ENCODE measurements at places on chromosomes 4 and X.

DNA sequence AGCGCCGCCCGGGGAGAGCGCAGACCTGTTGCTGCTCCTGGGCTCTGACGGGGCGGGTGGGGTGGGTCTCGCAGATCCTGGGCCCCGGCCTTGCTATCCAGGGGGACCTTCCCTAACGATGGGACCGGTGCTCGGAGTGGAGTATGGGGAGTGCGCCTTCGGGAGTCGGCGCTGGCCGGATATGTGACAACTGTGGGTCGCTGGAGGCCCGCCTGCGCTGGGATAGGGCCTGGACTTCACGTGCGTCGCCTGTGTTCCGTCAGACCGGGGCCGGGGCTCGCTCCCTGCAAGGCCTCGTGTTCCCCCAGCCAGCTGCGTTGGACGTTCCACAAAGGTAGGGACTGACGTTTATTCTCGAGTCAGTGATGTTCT, 1.3 kb downstream of the TBL1X start:
- no peak for DNase-seq

GRCh38 chr4:127406187-127406586, 226.6 kb upstream of the INTU start:
- no peak for DNase-seq

- no peak for DNase-seq
Measured at GRCh38 chr4:105147016-105147552, 408 bp downstream of the TET2 start.

DNA sequence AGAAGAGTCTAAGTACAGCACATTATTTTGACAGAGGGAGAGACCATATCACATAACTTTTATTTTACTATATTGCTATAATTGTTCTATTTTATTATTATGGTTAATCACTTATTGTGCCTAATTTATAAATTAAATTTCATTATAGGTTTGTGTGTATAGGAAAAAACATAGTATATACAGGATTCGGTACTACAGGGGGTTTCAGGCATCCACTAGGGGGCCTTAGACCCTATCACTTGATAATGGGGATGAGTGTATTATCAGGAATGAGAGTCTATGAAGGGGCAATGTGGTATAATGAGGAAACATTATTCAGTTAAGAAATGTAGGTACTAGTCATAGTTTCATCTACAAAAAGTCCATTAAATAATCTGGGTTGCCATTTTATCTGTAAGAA, 833.1 kb downstream of the C4orf33 start:
- DNase-seq: no peak

DNA sequence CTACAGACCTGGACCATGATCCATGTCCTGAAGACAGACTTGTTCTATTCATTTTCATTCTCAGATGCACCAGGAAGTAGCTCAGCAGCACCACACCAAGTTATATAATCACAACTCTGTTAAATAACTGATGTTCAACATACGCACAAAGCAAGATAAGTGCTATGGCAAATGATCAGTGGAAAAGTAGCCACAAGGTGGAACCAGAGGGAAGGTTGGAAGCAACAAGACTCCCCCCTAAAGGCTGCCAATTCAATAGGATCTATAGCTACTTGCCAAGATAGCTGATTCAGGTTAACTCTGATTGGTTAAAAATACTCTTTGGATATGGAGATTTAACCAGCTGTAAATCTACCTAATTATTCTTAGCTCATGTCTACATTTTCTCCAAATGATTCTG, 23.7 kb upstream of the FAM47B start:
- DNase-seq: no peak

DNA sequence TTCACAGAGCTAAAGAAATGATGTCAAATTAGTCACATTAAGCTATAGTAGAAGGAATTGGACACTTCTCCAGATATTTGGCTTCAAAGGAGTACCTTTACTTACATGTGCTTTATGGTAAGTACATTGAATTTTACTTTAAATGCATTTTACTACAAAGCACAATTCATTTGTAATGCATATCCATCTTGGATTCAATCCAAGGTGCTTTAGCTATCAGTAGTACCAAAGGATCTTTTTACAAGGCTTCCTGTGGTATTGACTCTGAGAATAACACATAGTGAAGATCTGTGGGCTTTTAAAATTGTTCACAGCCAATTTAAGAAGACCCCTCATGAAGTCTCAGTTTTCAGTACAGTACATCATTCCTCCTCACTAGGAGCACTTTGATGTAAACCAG, 13.2 kb downstream of the THAP6 start:
- DNase-seq: no peak

GRCh38 chr4:75547647-75548387, 8.0 kb upstream of the ODAPH start:
- no peak for DNase-seq

GRCh38 chr4:24557026-24558025, 27.0 kb downstream of the DHX15 start:
- DNase-seq: no peak

- no peak for DNase-seq
Measured at GRCh38 chr4:157664726-157665125, 444.2 kb downstream of the GRIA2 start.

- no peak for DNase-seq
Measured at GRCh38 chr4:86380181-86380724, 20.4 kb upstream of the MAPK10 start.

DNA sequence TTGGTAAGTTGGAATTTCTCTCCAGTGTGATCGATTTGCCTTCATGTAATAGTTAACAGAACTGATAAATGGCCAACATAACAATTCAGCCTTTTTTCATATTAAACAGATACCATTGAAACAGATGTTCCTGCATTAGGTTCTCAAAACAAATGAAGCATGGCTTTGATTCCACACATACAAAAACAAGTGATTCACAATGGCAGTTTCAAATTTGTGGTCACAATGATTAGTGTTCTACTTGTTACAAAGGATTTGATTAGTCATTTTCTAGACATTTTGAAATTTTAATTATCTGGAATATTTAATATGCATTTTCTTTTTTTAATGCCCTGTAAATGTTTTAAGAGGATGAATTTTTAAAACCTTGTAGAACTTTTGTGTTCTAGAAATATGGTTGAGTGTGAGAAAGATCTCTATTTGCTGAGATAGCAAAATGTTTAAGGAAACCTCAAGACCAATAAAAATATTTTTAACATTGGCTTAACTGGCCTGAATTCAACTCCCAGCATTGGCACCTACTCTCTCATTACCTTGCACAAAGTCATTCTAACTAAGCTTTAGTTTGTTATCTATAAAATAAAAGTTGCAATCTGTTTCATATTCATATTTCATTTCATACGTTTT, 18.9 kb upstream of the GLRA3 start:
- no peak for DNase-seq

DNA sequence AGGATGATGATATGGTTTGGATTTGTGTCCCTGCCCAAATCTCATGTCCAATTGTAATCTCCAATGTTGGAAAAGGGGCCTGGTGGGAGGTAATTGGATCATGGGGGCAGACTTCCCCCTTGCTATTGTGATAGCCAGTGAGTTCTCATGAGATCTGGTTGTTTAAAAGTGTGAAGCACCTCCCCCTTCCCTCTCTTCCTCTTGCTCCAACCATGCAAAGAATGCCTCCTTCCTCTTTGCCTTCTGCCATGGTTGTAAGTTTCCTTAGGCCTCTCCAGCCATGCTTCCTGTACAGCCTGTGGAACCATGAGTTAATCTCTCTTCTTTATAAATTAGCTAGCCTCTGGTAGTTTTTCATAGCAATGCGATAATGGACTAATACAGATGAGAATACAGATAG, 19.7 kb upstream of the ALG13 start:
- no peak for DNase-seq

DNA sequence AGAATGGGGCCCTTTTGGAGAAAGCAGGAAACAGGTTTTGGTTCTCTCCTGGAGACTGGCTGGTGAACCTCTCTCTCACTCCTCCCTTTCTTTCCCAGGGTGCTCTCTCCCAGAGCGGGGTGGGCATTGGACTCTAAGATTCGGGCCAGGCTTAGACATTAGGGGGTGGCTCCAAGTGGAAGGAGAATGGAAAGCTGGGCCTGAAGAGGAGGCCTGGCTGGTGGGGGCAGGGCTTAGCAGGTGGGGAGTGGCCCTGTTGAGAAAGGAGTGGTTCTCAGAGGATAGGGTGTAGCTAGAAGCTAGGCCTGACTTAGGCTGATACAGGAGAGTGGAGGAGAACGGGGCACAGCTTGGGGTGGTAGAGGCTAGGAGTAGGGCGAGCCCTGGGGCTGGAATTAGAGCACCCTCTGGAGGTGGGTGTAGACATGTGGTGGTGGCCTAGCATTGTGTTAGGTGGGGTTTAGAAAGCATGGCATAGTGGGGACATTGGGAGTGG, 5.7 kb downstream of the PLP2 start:
- DNase-seq: no peak

GRCh38 chr4:116389139-116389538, 696.2 kb downstream of the TRAM1L1 start:
- no peak for DNase-seq

- DNase-seq: peak; percentile 57
Measured at GRCh38 chrX:40175511-40176350, 78.0 kb upstream of the BCOR start.

DNA sequence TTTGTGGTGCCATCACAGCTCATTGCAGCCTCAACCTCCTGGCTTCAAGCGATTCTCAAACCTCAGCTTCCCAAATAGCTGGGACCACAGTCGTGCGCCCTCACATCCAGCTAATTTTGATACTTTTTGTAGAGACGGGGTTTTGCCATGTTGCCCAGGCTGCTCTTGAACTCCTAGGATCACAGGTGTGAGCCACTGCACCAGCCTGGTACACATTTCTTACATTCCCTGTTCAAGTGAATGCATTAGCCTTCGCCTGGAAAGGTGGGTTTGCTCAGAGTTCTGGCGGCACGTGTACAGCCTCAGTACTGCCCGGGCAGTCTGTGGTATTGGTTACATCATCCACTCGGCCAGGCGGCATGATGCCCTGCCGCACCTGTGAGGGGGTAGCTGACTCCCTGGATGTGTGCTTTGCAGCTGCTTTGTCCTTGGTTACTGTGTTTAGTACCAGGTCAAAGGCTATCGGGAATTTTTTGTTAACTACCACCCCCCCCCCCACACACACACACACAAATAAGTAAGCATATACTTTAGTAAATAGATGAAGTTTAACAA, 57.1 kb downstream of the TNIP2 start:
- DNase-seq: no peak

DNA sequence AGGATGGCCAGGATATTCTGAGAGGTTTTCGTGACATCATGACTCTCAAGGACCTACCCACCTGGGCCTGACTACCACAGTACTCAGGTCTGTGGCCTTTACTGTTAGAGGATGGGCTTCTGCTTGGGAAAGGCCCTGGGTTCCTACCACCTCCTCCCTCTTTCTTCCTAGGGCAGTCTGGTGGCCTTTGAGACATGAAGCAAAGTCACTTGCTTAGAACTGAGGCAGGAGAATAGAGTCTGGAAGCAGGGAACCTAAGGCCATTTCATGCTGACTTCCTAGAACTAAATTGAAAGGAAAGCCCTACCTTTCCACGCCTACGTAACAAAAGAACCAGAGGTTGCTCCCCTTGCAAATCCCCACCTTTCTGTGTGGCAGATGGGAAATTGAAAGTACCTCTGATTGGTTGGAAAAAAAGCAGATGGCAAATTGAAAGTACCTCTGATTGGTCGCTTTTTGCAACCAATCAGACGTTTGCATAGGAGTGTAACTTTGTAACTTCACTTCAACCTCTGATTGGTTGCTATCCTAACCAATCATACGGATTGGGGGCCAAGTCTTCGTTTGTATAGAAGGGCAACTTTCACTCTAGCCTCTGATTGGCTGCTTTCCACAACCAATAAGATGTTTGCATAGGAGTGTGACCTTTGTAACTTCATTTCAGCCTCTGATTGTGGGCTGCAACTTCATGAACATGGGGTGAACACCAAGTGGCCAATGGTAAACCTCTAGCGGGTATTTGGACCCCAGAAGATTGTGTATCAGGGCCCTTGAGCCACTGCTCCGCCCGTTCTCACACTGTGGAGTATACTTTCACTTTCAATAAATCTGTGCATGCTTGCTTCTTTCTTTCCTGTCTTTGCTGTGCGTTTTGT, 9.9 kb upstream of the AKAP14 start:
- DNase-seq: no peak

- no peak for DNase-seq
Measured at GRCh38 chrX:136431625-136432024, 56.1 kb upstream of the BRS3 start.

DNA sequence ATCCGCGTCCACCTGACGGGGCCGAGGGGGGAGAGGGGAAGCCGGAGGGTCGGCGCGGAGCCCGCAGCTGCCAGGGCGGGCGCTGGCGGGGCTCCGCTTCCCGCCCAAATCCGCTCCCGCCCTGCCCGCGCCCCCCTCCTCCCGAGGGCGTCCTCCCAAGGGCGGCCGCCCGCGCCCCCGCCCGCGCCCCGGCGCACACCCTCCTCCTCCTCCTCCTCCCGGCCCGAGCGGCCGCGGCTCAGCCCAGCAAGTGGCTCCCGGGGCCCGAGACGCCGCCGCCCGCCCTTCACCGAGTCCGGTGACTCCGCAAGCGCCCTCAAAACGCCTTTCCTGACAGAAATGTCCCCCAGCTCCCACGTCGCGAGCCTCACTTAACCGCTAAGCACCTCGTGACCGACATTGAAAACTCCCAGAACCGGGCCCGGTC, 487 bp downstream of the HMGB2 start:
- DNase-seq: peak; percentile 0

DNA sequence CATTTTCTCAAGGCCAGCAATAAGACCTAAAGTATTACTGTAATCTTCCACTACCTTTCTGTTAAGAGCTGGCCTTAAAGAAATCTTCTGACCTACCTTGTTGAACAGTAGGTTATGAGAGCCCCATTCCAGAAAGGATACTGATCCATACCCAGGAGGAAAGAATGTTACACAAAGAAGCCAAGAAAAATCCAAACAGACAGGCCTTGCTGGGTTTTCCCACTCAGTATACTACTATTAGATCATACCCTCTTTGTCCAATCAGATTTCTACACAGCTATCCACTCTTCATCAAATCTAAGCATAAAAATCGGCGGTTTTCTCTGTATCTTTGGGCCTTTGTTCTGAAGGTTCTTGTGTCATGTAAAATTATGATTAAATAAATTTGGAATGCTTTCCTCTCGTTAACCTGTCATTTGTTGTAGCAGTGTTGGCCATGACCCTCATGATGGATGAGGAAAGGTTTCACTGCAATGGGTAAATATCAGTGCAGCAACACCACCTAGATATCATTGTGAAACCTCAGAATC, 292.3 kb downstream of the ANKRD50 start:
- no peak for DNase-seq

DNA sequence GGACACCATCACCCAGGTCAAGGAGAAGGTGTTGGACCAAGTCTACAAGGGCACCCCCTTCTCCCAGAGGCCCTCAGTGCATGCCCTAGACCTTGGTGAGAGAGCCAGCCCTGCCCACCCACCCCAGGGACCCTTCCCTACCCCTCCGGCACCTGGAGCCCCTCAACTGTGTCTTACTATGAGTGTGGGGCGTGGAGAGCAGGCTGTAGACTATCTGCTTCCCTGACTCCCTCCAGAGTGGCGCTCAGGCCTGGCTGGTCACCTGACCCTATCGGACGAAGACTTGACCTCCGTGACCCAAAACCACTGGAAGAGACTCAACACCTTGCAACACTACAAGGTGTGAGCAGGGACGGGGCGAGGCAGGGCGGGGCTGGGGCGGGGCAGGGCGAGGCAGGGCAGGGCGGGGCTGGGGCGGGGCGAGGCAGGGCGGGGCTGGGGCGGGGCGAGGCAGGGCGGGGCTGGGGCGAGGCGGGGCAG, 4.7 kb upstream of the SRPK3 start:
- DNase-seq: no peak

GRCh38 chr4:147938496-147938895, 206.6 kb downstream of the ARHGAP10 start:
- DNase-seq: no peak
